Naive thymus-derived CD8-positive, alpha-beta T cell (primary cell): ENCODE measurements at places on chromosomes 5 and 9. TPM values are rescaled to one million over a fixed set of nuclear protein-coding genes. Genes with fewer than 3 reads are reported as not detected.

DNA sequence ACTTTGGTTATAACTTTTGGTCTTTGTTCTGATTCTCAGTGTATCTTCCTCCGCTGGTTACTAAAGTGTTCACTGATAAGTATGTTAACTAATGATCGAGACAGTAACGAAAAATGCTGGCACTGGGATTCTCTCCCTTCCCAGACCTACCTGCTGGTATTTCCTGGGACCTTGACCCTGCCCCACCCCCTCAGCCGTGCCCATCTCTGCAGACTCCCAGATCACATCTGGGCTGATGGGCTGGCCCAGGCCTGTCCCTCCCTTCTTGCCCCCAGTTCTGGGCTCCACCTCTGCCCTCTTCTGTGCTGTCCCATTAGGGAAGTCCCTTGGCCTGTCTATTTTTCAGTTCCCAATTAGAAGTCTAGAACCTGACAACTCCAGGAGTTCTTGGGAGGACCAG is 46.9 kb downstream of the NEURL1B start:
- DNase-seq = no peak

- no peak for DNase-seq
Measured at GRCh38 chr5:145557345-145557744, 277.8 kb downstream of the PRELID2 start.

Gene ALDOB
- not detected for total RNA-seq

GRCh38 chr9:106220415-106220814 is 526.1 kb downstream of the TMEM38B start:
- no peak for DNase-seq

DNA sequence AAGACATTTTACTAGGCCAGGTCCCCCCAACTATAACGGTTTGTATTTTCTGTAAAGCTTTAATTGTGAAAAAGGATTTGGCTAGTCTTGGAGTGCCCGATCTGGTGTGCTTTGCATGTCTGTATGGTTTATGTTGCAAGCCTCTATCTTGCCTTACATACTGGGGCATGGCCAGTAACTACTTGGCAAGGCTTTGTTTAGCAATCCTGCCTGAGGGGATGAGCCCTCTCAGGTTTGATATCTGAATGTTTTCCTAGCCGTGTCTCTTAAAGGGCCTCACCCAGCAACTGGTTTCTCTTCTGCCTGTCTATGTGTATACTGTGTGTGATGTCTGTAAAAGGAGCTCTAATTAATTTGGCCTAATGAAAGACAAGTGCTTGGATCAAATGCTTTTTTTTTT is 61.3 kb upstream of the SPINK5 start:
- no peak for DNase-seq
